CD4-positive, alpha-beta T cell treated with Interleukin-4 for 1 hour (primary cell): ENCODE measurements at places on chromosomes 2 and 18.

GRCh38 chr2:27901234-27901633, 10.7 kb downstream of the BABAM2 start:
- no peak for DNase-seq

DNA sequence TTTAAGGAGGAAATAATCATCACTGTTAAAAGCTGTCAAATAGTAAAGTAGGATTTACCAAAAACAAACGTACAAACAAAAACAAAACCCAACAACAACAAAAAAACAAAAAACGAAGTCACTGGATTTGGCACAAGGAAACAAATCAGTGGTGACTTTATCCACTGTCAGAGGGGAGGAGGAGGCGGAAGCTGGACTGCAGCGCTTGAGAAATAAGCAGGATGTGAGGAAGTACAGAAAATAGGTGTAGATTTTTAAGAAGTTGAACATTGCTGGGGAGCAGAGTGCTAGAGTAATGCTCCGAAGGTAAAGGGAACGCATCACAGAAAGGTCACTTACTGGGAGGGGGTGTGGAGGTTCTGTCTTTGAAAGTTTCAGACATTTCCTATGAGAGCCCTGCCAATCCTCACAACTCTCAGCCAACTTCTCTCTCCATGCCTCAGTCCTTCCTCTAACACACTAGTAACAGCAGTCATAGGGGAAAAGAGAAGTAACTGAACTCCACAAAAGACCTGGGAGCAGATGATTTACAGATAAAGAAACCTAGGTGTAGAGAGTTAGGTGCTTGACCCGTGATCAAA, 220.2 kb upstream of the SMAD7 start:
- no peak for DNase-seq

DNA sequence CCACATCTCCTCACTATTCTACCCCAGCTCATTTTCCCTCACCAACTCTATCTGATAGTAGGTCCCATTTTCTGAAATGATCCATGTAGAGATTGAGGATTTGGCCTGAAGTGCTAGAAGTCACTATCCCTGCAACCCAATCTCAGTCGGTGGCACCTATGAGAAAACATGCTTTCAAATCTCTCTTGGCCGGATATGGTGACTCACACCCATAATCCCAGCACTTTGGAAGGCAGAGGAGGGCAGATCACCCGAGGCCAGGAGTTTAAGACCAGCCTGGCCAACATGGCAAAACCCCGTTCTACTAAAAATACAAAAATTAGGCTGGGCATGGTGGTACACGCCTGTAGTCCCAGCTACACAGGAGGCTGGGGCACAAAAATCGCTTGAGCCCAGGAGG, 19.1 kb upstream of the MARCHF4 start:
- DNase-seq = no peak

- no peak for DNase-seq
Measured at GRCh38 chr18:58407649-58408407, 221.1 kb downstream of the ALPK2 start.

- no peak for DNase-seq
Measured at GRCh38 chr18:79867666-79868065, 69.9 kb downstream of the KCNG2 start.

DNA sequence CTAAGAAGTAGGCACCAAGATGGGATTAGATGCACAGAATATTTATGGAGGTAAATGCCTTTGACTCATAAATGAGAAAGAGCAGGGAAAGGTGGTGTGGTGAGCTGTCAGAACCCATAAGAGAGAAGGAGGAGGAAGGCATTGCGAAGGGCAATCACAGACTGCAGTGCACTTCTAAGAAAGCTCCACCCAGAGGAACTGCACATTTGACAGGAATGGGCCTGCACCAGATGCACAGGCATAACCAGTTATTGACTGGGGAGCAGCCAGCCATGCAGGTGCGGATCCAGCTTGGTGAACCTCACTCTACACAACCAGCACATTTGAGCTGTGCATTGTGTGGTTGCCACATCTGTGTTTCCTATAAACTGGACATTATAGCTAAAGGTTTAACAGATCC, 62.2 kb upstream of the L3MBTL4 start:
- no peak for DNase-seq

DNA sequence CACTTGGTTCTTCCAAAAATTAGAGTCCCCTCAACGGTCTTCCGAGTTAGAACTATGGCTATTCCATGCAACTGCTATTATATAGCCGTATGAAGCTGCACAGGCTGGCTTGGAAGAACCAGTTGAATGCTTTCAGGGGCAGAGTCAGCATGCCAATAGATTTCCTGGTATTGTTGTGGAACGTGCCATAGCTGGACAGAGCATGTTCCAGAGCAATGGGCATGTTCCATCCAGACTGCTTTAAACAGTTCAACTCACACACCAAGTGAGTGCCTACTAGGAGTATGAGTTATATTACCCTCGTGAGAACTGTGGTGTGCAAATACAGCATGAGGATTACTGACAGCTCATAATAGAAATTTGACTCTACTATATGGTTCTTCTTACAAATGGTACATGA, 682.0 kb downstream of the SATB2 start:
- DNase-seq = no peak

- DNase-seq = no peak
Measured at GRCh38 chr2:204081487-204082425, 145.2 kb downstream of the ICOS start.

- DNase-seq = no peak
Measured at GRCh38 chr2:134397146-134397896, 143.4 kb downstream of the MGAT5 start.

DNA sequence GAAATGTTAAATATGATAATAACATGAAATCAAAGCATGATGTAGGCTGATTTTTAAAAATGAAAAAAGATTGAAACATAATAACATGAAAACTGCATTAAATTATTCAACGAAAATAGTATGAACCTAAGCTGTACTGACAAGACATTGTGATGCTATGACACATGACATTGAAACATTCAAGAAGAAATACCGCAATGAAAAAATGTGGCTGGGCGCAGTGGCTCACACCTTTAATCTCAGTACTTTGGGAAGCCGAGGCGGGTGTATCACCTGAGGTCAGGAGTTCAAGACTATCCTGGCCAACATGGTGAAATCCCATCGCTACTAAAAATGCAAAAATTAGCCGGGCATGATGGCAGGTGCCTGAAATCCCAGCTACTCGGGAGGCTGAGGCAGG, 14.6 kb downstream of the CXCR1 start:
- no peak for DNase-seq

DNA sequence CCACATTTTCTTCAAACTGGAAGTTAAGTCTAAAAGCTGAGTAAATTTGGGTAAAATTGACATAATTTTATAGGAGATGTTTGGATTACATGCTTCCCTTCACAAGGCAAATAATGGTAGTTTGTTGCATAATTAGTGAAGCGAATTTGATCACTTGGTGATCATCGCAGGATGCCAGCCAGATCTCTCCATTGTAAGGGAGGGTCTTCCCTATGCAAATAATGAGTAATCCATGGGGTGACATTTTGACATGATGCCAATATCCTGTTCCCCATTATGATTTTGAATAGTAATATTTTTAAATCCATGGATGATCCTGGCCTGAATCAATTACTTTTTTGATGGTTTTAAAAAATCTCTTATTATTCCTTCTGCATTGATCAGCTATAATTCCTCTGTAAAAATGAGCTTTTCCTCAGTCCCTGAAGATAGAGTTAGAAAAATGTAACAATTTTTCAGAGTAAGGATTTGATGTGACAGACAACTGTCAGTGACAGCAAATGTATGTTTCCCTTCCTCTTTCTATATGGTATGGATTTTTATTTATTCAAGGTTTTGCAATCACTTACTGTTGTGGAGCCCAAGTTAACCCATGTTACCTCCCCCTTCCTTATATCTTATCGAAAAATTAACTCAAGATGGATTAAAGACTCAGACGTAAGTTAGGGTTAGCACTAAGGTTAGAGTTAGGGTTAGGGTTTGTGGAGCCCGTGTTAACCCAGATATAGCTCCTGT, 21.4 kb downstream of the CCL20 start:
- DNase-seq = no peak

- no peak for DNase-seq
Measured at GRCh38 chr2:176085861-176086771, 2.4 kb upstream of the EVX2 start.

DNA sequence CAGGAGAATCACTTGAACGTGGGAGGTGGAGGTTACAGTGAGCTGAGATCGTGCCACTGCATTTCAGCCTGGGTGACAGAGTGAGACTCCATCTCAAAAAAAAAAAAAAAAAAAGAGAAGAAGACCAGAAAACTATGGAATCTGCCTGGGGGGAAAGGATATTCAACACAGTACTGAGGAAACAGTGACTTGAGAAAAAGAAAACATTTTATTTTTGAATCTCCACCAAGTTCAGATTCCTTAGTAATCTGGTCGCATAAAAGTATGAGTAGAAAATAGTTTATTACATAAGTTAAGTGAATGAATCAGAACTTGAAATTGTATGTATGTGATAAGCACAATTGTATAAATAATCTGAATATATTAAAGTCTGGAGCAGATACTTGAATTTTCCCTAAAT, 13.0 kb upstream of the HAT1 start:
- no peak for DNase-seq

- no peak for DNase-seq
Measured at GRCh38 chr2:197673106-197673505, 2.3 kb downstream of the RFTN2 start.

DNA sequence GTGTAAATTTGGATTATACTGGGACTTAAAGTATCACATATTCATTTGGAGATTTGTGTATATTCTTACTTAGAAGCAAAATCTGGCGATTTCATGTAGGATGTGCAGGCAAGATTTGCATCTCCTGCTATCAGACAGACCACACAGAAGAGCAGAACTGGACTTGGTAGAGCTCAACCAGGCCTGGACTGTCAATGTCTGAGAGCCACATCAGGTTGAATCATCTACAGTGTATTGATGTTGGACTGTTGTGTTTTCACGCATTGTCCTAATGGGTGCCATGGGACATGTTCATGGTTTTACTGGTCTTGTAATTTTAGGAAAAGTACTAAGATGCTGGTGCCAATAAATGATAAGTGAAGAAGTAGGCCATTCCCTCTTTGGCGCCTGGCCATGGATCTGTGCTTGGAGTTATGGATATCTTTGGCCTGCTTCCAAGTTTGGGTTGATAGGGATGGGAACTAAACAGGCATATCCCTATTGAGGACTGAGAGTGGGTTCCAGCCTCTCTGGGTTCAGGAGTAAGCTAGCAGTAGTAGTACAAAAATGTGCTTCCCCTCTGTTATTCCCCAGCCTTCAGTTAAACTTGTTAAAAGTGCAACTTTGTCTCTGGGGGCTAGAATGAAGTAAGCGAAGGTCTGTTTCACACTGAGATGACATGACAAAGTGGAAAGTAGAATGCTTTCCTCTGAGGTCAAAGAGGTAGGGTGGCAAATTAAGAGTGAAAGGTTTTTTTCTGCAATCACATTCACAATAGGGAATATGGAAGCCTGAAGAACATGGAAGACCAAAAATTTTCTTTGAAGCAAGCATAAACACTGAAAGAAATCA, 49.2 kb upstream of the NEMP2 start:
- DNase-seq = no peak

DNA sequence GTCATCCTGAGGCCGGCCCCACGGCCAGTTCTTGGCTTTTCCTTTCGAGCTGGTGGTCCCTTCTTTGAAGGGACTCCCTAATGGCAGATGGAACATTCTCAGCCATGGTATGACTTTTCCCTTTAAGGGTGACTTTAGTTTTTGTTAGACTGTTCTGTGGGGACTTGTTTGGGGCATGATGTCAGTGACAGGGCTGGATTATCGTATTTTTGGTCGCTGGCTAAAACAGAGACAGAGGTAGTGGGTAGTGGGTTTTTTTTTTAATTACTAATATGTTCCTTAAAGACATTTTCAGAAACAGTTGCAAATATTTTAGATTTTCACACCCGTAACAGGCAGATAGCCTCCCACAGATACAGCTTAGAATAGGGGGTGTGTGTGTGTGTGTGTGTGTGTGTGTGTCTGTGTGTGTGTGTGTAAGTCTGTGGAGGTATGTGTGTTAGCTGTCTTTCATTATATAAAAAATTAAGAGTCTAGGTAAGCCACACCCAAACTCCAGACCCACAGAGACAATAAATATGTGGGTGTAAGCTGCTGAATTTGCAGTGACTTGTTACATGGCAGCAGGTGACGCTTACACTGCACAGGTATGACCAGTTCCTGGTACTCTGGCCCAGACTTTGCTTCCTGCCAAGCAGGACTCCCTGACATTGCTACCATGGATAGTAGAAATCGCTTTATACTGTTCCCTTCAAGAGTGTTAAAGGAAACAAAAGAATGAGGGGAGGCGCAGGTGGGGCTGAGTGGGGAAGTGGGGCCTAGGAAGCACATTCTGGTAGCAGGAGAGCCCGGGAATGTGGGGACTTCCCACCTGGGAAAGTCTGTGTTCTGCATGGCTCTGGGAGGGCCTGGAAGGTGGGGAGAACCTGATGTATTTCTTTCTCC, 20.9 kb downstream of the NCK2 start:
- DNase-seq = no peak
